ENCODE measurements at places on chromosomes 2 and 18.

- DNase-seq, result no peak
Observed at GRCh38 chr2:75287624-75288316, 88.5 kb upstream of the TACR1 start.

- DNase-seq, result no peak
Observed at GRCh38 chr2:189178726-189179569, 613 bp downstream of the COL5A2 start.

DNA sequence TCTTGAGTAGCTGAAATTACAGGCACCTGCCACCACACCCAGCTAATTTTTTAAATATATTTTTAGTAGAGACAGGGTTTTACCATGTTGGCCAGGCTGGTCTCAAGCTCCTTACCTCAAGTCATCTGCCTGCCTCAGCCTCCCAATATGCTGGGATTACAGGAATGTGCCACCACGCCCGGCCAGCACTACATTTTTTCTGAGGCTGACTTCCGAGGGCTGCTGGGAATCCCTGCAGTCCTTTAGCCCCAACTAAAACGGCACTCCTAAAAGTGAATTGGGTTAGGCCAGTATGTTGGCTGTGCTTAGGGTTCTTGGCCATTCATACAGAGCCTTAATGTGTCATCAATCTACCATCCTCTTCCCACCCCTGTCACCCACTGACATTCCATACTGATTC, 375.4 kb downstream of the DCC start:
- DNase-seq, result no peak

DNA sequence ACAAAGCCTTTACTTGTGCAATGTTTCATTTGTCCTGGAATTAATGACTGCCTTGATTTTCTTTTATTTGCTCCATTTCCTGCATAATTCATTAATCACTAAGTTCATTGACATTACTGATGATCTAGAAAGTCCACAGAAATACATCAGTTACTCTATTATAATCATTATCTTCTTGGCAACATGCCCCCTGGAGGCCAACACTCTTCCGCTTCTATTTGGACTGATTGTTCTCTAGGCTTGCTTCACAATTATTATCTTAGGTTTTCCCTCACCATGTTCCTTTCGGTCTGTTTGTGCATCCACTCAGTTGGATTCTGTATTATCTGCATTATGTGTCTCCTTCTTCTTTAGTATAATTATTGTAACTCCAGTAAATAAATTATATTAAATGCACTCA, 461.0 kb upstream of the CDH2 start:
- DNase-seq, result no peak

DNA sequence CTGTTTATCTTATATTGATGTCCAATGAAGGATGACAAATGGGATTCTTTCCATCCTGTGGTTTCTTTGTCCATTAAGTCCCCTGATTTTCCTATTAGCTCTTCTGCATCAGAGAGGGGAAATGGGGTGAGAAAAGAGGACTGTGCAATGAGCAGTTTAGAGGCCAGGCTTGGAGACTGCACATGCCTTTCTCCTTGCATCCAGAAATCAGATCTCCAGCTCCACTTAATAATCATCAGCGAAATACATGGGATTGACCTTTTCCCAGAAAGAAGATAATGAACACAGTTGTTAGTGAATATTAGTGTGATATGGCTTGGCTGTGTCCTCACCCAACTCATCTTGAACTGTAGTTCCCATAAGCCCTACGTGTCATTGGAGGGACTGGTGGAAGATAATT, 697.4 kb downstream of the CBLN2 start:
- no peak for DNase-seq

GRCh38 chr2:186559370-186559769, 30.5 kb upstream of the ITGAV start:
- DNase-seq, result no peak

DNA sequence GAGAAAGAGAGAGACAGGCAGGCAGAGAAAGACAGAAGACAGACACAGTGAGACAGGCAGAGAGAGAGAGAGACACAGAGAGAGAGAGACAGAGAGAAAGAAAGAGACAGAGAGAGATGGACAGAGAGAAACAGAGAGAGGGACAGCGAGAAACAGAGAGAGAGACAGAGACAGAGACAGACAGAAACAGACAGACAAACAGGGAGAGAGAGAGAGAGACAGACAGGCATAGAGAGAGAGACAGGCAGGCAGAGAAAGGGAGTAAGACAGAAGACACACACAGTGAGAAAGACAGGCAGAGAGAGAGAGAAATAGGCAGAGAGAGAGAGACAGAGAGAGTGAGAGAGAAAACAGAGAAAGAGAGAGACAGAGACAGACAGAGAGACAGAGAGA, 105.3 kb upstream of the ANKRD30BL start:
- no peak for DNase-seq

DNA sequence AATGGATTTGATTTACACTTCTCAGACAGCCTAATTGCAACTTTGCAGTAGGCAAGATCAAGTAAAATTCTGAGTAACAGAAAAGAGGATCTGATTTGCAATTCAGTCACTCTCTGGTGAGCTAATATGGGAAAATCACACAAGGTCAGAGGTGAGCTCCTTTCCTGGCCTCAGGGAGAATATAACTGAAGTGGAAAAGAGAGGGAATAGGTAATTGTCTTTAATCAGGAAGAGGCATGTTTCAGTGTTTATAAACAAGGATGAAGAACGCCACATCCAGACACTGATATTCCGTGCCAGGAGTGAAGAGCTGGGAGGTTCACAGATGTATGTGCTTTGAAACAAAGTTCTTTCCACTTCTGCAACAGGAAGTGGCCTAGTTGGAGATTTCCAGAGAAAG, 127.1 kb downstream of the ETAA1 start:
- no peak for DNase-seq

- no peak for DNase-seq
Observed at GRCh38 chr18:57444301-57444759, 9.2 kb downstream of the ONECUT2 start.

DNA sequence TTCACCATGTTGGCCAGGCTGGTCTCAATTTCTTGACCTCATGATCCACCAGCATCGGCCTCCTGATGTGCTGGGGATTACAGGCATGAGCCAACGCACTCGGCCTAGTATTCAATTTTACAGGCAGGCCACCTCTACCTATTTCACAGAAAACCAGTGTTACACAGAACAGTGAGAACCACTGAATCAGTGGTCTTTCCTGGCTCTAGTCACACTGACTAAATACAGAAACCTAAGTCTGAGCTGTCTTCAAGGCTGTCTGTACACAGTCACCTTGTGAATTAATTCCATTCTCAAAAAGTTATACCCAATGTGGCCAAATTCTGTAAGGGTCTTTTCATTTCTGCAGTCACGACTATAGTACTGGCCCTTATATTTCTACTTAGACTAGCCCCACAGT, 3.5 kb downstream of the RNF149 start:
- no peak for DNase-seq

DNA sequence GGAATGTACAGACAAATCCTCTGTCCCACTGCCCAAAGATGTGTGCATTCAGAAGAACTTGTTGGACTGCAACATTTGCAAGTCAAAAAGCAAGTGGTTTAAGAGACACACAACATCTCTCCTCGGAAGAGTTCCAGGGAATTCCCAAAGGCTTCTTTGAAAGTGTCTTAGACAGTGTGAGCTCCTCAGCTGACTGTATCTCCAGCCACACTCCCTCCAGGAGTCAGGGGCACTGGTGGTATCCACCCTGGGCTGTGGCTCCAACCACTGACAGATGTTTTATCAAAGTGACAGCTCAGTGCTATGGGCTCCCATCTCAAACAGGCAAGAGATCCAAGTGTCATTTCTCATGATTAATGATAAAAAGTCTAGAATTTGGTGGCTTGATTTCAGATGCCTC, 48.5 kb downstream of the ALK start:
- no peak for DNase-seq

DNA sequence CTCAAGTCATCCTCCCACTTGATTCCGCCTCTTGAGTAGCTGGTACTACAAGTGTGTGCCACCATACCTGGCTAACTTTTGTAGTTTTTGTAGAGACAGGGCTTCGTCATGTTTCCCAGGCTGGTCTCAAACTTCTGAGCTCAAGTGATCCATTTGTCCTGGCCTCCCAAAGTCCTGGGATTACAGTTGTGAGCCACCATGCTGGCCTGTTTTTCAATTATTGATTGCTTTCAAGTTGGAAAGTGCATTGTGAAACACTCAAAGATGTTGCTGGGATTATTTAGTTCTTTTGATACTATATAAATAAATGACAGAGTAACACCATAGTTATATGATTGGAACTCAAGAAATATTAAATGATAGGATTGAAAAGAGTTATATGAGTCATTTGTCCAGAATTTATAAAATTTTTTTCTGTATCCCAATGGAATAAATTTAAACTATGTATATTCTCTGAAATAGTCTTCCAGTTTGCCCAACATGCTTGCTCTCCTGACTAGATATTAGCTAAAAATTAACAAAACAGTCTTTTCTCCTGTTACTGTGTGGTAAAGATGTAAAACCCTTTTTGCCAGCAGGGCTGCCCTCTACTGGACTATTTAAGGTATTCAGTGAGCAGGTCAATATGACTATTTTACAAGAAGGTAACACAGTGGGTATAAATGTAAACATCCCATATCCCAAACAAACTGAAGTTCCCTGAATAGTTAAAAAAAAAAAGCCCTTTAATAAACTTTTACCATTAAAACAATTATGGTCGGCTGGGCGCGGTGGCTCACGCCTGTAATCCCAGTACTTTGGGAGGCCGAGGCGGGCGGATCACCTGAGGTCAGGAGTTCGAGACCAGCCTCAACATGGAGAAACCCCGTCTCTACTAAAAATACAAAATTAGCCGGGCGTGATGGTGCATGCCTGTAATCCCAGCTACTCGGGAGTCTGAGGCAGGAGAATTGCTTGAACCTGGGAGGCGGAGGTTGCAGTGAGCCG, 42.7 kb downstream of the ACSL3 start:
- DNase-seq, result no peak

- DNase-seq, result no peak
Observed at GRCh38 chr2:40370007-40370395, 81.9 kb downstream of the SLC8A1 start.

DNA sequence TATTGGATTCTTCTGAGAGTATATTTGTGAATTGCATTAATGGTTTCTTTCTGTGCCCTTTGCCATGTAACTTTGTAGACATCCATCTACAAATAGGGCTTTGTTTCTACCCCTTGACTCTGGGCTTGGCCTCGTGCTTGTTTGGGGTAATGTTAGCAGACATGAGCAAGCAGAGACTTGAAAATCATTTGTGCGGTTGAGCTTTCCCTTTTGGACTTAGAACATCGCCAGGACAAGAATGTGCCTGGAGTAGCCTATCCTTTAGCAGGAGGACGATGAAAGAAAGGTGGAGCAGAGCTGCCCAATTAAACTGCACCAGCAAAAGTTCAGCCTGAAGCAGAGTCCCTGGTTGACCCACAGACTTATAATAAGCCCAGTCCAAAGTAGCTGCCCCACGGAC, 785.9 kb downstream of the EPHA4 start:
- DNase-seq, result no peak

GRCh38 chr2:68714866-68715265, 19.7 kb upstream of the ARHGAP25 start:
- no peak for DNase-seq

Data from stimulated activated CD4-positive, alpha-beta T cell treated with anti-CD3 and anti-CD28 coated beads, Interleukin-1b, Interleukin-23, amount 100 ng/mL, for 1 hour (primary cell).